T follicular helper cell (primary cell): ENCODE measurements at places on chromosomes 16 and 17.

DNA sequence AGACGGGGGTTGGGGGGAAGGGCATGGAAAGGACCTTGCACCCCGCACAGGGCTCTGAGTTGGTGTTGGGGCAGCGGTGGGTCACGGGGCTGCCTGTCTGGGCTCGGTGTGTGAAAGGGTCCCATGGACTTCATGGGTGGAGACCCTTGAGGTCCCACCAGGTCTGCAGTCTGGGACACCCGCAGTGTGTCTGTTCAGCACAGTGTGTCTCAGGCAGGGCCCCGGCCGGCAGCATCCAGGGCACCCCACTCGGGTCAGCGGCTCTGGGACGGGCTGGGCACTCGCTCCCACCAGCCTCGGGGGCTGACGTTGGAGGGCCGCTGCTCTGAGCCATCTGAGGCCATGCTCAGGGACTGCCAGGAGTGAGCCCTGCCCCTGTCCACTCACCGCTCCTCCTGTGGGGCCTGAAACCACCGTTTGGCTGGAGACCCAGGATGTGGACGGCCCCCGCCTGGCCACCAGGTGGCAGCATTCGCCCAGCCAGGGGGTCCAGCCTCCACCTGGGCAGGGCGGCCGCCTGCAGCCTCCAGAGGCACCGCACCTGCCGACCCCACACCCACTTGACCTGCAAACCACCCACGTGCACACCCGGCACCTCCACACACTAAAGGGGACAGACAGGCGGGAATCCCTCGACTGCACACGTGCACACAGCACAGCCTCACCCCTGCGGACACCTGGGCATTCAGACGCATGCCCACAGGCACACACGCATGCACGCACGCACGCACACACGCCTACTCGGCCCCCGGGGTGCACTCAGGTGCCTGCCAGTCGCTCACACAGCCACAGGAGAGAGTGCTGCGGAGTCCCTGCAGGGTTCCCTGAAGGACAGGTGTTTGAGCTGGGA is 10.1 kb upstream of the ZFPM1 start:
- peak; percentile 68 for DNase-seq

DNA sequence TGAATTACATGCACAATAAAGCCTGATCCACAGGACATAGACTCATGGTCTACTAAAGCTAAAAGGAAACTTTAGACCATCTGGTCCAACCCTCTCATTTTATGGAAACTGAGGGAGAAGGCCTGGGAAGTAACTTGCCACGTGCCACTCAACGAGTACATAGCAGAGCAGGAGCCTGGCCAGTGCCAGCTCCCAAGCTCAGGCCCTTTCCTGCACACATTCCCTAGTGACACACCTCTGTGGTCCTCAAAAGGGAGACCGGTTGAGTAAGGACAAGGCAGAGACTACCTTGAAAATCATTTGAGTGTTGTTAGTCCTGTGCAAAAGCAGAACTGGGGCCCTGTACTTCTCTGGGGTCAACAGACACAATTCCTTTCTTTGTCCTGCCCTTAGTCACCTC is 2.8 kb downstream of the CCL4L2 start:
- DNase-seq = no peak

- no peak for DNase-seq
Measured at GRCh38 chr16:47142486-47142820, 1.3 kb downstream of the NETO2 start.

GRCh38 chr17:80424261-80424660 is 9.3 kb downstream of the ENDOV start:
- DNase-seq = no peak

DNA sequence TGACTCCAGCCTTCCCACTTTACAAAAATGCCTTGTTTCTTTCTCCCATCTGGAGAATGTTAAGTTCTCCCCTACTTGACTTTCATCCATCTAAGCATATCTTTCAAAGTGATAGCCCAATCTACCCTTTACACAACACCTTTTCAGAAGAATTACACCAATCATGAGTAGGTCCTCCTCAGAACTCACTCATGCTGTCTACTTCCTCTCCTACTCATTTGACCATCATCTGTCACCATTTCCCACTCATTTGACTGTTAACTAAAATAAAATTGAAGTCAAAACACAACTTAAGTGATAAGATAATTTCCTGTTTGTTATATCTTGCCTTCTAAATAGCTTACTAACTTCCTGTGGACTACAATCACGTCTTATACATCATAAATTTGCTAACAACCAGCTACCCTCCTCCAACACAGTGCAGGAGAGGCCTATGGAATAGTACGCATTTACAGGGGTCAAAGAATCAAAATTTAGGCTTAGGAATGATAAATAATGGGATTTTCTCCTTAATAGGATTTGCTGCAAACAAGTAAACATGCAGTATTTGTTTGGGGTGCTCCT is 16.1 kb downstream of the KCNJ16 start:
- no peak for DNase-seq

GRCh38 chr16:12504312-12504711 is 299.4 kb downstream of the CPPED1 start:
- DNase-seq = no peak

DNA sequence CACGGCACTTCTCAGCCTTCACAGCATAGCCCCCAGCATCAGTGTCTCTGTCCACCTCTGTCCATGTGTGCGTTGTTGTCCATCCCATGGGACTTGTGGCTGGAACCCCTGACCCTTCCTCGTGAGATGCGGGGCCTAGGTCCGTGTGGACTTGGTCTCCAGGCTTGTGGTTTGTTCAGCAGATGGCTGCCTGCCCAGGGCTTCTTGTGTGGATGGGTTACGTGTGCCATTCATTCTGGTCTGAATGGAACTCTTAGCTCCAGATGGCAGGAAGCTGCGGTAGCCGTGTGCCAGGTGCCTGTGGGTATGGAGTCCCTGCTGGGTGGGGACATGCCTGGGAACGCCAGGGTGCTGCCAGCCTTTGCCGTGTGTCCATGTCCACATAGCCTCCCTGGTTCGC is 31.7 kb upstream of the NUDT16L1 start:
- DNase-seq = no peak

DNA sequence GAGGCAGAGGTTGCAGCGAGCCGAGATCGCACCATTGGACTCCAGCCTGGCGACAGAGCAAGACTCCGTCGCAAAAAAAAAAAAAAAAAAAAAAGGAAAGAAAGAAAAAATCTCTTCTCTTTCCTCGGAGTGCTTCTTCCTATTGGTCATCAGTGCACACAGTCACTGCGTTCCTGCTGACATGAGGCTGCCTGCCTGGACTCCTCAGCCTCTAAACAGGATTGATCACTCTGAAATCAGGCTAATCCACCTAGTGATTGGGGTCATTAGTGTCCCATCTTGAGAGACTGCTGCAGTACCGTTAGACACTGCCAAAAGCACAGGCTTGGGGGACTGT is 30.8 kb downstream of the PLCD3 start:
- DNase-seq = no peak

DNA sequence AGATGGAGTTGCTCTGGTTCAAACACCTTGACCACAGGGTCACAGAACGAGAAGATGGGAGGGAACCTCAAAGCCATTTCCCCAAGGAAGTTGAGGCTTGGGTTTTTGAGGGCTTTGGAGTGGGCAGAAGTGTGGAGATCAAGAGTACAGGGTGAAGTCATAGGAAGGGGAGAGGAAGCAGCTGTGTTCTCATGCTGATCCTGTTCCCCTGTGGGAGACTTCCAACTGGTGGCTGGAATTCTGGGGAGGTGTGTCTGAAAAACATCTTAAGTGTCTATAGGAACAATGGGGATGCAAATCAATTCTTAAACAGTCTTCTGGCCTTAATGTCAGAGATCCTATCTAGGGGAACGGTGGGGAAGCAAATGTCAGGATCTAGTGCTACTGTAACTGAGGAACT is 38.8 kb upstream of the HSBP1 start:
- DNase-seq = no peak

DNA sequence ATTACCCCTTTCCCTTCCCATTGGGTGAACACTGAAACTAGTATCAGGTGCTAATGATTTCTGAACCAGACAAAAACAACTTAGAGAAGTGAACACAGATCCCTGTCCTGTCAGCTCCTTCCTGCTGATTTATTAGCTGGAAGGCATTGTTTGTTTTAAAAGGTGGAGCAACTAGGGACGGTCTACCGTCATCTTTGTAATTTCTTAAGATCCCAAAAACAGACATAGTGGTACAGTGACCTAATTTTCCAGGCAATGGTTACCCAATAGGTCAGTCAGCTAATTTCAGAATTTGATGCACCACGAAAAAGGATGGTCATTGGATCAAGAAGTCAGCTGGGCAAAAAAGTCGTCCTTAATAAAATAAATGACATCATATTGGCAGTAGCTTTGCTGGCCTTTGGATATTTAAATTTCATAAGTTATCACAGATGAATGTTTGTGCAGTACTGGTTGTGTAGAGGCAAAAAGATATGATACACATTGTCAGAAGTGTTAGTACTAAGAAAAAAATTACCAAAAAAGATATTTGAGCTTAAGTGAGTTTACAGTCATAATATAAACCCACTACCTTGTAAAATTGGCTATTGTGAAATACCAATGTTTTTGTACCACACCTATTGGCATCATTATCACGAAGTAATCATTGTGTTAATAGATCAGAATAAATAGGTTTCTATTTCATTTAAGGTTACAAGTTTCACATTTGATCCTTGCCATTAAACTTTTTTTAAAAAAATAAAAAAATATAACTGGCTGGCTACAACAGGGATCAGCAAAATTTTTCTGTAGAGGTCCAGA is 27.2 kb upstream of the KCNJ16 start:
- no peak for DNase-seq

GRCh38 chr17:39664581-39665561 is at the start of gene TCAP:
Gene TCAP, plus strand, starts transcription at chr17:39665349. Its CDS starts 11 bp downstream, at chr17:39665360.
- no peak for DNase-seq

GRCh38 chr16:74862743-74863244 is 88.2 kb upstream of the FA2H start:
- no peak for DNase-seq

DNA sequence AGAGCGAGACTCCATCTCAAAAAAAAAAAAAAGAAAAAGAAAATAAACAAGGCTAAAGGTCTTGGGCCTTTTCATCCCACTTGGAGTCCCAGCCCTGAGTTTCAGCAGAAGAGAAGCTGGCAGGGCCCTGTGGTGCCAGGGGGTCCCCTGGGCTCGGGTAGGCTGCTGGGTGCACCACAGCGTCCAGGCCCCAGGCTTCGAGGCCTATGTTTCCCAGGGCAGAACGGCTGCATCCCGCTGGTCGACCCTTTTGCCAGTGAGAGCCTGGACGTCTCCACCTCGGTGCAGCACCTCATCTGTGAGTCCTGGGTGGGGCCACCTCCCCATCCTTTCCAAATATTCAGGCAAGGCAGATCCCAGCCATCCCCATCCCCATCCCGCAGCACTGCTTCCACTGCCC is 2.2 kb downstream of the TMEM235 start:
- no peak for DNase-seq

GRCh38 chr17:73069841-73070240 is 22.6 kb downstream of the SLC39A11 start:
- DNase-seq = no peak
